ENCODE measurements at places on chromosomes 6 and 20.

GRCh38 chr20:60727425-60727824 lies 524.6 kb upstream of the CDH4 start:
- no peak for DNase-seq

DNA sequence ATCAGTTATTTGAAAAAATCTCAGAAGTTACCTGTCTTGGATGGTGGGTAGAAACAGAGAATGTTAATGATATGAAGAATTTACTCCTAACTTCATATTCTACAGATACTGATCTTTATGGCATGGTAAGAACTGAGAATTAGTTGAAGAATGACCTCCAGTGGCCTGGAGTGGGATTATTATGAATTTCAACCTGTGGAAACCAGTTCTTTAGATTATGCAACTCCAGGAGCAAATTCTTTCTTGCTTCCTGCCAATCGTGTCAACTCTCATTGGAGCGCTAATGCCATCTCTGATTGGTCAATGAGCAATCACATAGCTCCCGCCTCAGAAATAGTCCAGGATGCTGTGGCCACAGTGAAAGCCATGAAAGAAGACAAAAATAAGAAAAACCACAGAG lies 40.6 kb downstream of the LYRM2 start:
- DNase-seq, result no peak

- DNase-seq, result no peak
These were observed 4.3 kb upstream of the SLC17A2 start for GRCh38 chr6:25934735-25935313.

DNA sequence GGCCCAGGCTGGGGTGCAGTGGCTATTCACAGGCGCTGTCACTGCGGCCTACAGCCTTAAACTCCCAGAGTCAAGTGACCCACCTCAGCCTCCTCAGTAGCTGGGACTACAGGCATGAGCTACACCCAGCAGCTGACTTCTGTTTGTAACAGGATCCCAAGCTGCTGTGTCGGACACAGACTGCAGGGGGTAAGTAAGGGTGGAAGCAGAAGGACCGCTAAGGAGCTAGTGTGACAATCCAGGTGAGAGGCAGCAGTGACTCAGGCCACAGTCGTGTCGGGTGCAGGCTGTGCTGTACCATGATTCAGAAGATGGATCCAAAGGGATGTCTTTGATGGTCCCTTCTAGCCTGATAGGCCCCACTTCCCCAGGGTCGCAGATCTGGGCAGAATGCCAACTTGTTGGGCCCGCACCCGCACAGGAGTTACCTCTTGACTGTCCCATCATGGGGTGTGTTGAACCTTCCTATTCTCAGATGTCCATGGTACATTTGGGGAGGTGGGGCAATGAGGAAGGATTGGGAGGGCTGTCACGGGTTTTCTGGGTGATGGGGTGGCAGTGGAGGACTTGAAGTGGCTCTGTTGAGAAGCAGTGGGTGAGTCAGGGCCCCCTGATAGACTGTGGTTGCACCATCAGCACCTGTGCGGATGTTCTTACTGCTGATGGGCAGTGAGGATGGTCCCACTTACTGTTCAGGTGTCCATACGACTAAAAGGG lies 25.3 kb downstream of the AAR2 start:
- DNase-seq, result no peak

GRCh38 chr6:21352131-21352530 lies 241.4 kb upstream of the SOX4 start:
- DNase-seq, result no peak

DNA sequence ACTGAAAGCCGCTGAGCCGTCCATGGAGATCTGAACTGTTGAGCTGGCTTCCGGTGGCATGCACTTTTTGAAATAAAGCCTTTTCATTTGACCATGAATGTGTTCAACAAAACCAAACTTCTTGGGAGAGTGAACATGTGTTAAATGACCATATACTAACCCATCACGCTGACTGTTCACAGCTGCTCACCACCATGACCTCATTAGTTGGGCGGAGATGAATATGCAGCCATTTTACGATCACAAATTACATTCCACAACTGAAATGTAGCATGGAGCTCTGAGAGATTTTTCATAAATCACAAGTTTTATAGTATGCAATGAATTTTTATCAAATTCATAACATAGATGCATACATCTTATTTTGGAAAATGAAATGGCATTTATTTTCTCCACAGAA lies 4.2 kb downstream of the RAMACL start:
- DNase-seq, result no peak

- DNase-seq, result no peak
These were observed 5.0 kb downstream of the FAM184A start for GRCh38 chr6:119073307-119074051.

- no peak for DNase-seq
These were observed 188.3 kb upstream of the GMDS start for GRCh38 chr6:2433711-2434110.

DNA sequence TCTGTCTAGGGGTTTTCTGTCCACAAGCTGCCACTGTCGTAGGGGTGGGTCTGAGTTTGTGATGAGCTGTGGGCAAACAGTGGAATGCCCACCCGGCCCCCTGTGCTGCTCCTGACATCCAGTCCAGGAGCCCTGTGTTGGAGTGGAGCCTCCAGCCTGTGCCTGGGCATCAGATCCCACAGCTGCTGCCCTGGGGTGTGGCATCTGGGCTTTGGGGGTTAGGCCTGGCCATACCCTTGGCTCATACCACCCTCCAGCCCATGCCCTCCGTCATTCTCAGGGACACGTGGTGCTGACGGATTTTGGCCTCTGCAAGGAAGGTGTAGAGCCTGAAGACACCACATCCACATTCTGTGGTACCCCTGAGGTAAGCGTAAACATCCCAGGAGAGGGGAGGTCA lies 12.9 kb downstream of the SGK2 start:
- DNase-seq, result no peak

- no peak for DNase-seq
These were observed 291.1 kb downstream of the DHX35 start for GRCh38 chr20:39253051-39253755.

DNA sequence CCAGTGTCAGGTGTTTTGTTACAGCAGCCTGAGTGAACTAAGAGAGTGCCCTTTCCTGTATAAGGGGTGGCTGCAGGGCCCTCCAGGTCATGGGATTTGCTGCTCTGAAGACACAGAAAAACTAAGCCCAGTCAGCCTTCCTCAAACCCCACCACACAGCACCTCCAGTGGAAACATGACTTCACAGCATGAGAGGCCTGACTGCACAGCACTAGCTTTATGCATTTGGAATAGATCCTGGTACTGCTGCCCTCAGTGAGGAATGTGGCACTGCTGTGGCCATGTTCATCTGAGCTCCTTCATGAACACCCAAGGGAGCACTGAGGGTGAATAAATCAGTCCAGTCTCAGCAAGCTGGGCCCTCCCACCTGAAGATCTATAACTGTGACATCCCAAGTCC lies 296.1 kb upstream of the FOXQ1 start:
- no peak for DNase-seq

DNA sequence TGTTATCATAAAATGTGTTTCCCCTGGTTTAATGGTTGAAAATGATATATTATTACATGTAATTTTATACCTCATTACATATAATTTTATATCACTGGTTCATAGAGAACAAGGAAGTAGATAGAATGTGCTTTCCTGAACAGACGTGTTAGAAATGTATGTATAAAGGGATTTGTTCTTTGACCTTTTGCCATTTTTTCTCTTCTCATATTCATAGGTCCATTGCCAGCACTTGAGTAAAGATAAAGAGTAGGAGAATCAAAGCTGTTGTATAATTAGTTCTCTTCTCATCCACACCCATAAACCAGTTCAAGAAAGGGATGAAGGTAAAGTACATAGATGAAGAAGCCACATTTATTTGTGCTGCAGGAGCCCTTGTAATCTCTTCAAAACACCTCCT lies 46.7 kb downstream of the RNF217 start:
- no peak for DNase-seq

DNA sequence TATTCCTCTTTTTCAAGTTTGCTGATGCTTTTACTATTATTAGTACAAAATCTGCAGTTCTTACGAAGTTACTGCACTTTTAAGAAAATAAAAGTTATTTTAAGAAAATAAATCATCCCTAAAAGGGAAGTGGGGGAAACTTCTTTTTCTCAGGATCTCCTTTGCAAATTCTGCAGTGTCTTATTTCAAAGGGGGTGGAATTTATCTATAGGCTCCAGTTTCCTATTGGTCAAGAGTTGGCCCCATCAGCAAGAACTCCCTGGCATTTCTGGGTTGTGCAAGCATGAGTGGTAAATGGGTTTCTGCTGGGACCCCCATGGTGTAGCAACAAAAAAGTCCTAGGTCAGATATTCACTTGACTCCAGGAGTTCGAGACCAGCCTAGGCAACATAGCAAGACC lies 136.3 kb upstream of the PRDM1 start:
- no peak for DNase-seq

DNA sequence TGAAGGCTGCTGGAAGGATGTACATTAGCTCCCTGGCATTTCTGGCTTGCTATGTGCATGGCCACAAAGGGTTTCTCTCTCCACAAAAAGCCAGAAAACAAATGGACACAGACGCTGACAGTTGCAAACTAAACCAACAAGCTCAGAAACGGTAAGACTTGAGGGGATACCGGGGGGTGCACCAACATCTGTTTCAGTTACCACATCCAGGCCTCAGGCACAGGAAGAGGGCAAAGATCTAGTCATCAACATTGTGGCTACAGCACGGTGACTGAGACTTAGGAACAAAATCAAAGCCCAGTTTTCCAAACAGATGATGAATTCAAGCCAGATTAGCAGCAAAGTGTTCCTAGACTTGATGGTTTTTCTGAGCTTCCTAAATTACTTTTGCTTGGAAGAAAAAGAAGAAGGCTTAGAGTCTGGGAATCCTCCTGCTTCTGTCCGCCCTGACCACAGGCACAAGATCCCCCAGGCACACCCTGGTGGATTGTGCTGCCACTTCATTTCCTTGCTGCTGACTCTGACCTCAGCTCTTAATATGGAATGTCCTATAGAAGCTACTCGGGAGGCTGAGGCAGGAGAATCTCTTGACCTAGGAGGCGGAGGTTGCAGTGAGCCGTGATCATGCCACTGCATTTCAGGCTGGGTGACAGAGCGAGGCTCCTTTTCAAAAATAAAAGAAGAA lies 54.2 kb upstream of the ADGRF1 start:
- no peak for DNase-seq

DNA sequence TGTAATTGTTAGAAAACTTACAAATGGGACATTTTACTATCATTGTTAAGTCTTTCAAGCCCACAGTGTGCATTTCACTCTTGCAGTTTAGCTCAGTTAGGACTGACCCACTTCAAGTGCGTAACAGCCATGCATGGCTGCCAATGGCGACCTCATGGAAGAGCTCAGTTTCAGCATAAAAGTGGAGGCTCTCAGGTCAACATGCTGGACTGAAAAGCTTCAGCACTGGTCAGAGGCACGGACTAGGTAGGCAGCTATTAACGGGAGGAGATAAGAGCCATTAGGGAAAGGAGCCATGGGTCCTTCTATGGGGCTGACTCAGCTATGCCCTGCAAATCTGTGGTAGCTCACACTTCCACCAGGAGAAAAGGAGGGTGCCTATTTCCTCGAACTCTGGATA lies 101.8 kb downstream of the TTLL2 start:
- DNase-seq, result no peak

DNA sequence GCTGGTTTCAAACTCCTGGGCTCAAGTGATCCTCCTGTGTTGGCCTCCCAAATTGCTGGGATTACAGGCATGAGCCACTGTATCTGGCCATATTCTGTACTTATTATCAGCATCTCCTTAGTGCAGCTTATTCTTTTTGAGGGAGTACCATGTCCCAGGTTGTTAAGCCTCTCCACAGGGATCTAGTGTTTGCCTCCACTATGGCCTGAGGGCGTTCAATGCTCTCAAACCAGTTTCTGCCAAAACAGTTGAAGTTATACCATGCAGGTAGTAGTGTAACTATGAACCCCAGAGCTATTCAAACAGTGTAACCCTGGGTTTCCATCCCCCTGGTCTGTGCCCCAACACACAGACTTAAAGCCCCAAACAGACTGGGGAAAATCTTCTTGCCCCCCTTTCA lies 81.7 kb downstream of the BACH2 start:
- DNase-seq, result no peak
